Bronchial smooth muscle cell (primary cell): ENCODE measurements at places on chromosomes 3 and 15. TPM values are rescaled to one million over a fixed set of nuclear protein-coding genes. Genes with fewer than 3 reads are reported as not detected.

The MYRIP gene
- total RNA-seq = 0.09 and 0.16 TPM in 2 replicates

The CXCR6 gene
- total RNA-seq = not detected in 2 replicates

The ATP13A5 gene
- not detected in 2 replicates for total RNA-seq

The ARGFX gene
- not detected in 2 replicates for total RNA-seq

The ACKR2 gene
- total RNA-seq = 0.26 and 0.32 TPM in 2 replicates

The ALDH1A2 gene
- 1.4 and 1.6 TPM in 2 replicates for total RNA-seq

The CHSY1 gene
- total RNA-seq = 16.2 and 18.5 TPM in 2 replicates

The C3orf85 gene
- not detected in 2 replicates for total RNA-seq

The ACOX2 gene
- 28.2 and 30.4 TPM in 2 replicates for total RNA-seq

The NANOGP8 gene
- not detected in 2 replicates for total RNA-seq

The TFG gene
- total RNA-seq = 34.1 and 51.4 TPM in 2 replicates

The HTR3E gene
- not detected in 2 replicates for total RNA-seq

The ESYT3 gene
- total RNA-seq = 0.16 TPM in 1 of 2 replicates, not detected in the other

The TMC3 gene
- total RNA-seq = under 0.01 TPM in 1 of 2 replicates, not detected in the other

The DUOX1 gene
- total RNA-seq = under 0.01 and 0.16 TPM in 2 replicates
